ENCODE measurements at places on chromosomes 2 and 18.
A peak's percentile ranks its signal among the peaks of the same experiment; 100 is the strongest.

DNA sequence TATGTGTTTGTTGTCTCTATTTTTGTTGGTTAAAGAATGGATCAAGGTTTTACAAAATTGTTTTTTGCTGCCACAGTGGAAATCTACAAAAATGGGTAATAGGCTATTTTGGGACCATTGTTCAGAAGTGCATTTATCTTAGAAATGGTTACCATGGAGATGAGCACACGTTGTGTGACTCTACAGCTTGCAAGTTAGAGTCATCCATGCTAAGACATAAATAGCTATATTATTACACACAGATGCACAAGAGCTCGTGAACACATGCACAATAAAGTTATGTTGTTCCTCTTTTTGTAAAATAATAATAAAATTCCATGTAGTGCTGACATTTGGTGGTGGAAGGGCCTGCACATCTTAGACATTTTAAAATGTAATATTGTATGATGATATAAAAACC is 15.5 kb upstream of the DUSP19 start:
- DNase-seq = peak; percentile 36

DNA sequence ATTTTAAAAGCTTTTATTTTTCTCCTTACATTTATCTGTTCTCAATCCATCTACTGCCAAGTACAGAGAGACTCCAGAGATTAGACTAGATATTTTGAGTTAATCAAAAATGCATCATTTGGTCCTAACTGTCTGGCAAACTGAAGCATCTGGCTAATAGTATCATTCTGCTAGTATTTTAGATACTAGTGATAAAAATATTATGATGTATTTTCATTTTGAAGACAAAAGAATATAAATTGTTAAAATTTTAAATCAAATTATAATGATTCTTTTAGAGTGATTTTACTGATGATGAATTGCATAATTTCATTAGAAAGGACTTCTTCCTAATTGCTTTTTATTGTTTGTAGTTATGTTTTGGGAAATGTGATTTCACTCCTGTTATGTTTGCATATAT is 584.0 kb downstream of the LRRTM4 start:
- no peak for DNase-seq

- DNase-seq = no peak
Measured at GRCh38 chr18:69596345-69596744, 195.7 kb downstream of the DOK6 start.

- DNase-seq = no peak
Measured at GRCh38 chr2:162579986-162580385, 236.1 kb downstream of the GCA start.

- DNase-seq = peak; percentile 84
Measured at GRCh38 chr2:96537066-96537733, 648 bp downstream of the ARID5A start.

- peak; percentile 5 for DNase-seq
Measured at GRCh38 chr2:187264612-187265011, 183.4 kb downstream of the CALCRL start.

DNA sequence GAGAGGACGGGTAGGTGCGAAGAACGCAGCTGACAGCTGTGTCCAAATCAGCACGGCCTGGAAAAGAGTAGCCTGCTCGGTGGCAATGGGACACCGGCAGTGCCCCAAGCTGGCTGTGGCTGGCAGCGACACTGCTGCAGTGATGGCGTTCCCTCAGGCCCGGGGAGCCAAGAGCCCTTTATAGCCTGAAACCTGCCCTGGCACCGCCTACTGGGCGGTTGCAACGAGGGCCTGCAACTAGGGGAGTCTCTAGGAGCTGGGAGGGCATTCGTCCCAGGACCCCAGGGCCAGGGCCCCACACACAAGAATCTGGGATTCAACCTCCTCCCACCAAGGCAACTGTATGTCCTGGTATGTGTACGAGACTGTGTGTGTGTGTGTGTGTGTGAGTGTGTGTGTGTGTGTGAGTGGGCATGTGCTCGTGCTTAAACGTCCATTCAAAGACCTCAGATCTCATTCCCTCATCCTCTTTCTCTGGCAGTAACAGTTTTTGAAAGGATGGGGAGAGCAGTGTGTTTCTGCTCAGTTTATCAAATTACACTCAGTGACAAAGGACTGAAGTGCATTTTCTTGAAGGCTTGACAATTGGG is 6.8 kb upstream of the CYP26B1 start:
- no peak for DNase-seq

DNA sequence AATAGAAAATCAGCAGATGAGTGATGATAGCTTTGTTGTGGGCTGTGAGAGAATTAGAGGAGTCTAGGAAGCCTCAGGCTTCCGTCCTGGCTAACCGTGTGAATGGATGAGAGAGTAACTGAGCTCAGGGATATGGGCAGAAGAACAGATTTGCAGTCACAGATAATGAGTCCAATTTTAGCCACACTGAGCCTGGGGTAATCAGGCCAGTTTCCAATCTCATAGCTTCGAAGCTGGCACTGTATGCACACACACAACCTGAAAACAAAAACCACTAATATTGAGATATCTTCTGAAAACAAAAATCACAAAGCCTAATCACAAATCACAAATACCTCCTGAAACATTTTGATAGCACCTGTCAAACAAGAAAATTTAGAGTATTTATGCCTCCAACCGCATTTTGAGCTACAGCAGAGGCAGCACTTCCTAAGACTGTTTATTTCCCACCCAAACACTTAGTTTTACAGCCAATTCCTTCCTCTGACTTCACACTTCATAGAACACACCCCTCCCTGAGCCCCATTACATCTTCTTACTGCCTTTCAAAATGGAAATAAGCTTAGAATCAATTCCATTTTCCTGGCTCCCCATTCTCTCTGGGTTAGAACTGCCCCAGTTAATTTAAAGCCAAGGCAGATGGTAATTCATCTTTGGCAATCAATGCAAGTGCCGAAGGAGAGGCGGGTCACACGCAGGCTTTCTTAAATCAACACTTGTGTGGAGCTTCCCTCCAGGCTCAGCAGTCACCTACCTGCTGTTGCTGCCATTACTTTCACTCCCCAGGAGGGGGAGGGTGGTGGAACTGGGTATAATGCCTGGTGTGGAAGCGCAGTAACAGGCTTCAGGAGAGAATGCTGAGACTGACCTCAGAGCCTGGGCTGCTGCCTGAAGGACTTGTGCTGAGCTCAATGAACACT is 18.9 kb downstream of the TTR start:
- DNase-seq = no peak

DNA sequence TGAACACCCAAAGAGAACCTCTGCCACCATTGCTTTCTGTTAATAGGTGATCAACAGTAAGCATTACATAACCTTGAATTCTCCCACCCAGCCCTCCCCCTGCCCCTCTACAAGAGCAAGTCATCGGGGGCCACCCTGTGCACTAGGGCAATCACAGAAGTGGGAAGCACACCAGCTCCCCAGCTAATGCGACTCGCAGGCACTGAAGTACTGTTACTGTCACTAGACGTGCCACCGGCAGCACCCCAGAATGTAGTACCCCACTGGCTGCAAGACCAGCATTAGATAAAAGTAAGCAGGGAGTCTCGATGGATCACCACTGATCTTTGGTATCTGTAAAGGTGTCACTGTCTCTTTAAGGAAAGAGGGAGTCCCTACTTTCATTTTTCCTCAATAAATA is 167.6 kb downstream of the FAM210A start:
- DNase-seq = no peak

GRCh38 chr2:237859533-237860272 is at the start of gene RAMP1:
RAMP1 (plus strand) TSS chr2:237859623; CDS start chr2:237859676, 53 bp downstream.
- DNase-seq = peak; percentile 77

DNA sequence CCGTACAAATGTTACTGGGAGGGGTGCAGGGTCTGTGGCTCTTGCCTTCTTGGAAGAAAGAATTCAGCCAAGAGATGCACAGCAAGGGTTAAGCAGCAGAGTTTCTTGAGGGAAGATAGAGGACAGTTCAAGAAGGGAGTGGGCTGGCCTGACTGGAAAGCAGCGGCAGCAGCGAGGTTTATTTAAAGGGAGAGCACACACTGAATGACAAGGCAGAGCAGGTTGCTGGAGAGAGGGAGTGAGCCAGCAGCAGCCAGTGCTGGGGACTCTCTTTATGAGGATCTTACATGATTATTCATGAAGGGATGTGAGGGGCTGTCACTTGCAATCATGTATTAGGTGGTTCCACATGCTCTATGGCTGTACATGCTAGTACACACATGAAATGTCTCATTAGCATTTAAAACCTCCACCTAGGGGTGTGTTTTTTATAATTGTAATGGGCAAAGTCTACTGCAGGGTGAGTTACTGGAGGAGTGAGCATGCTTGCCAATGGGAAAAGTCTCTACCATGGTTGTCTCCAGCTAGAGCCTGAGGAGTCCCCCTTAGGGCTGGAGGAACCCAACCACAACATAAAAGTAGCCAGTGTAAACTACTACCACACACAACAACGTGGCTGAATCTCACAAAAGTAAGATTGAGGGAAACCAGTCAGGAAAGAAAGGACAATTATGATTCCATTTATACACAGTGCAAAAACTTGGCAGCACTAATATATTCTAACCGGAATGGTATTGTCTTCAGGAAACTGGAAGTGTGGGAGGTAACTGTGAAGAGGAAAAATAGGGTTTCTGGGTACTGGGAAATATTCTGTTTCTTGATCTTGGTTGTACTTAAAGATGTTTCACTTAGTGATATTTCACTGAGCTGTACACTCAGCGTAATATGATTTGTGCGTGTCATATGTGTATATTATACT is 87.6 kb upstream of the FAM110C start:
- no peak for DNase-seq

DNA sequence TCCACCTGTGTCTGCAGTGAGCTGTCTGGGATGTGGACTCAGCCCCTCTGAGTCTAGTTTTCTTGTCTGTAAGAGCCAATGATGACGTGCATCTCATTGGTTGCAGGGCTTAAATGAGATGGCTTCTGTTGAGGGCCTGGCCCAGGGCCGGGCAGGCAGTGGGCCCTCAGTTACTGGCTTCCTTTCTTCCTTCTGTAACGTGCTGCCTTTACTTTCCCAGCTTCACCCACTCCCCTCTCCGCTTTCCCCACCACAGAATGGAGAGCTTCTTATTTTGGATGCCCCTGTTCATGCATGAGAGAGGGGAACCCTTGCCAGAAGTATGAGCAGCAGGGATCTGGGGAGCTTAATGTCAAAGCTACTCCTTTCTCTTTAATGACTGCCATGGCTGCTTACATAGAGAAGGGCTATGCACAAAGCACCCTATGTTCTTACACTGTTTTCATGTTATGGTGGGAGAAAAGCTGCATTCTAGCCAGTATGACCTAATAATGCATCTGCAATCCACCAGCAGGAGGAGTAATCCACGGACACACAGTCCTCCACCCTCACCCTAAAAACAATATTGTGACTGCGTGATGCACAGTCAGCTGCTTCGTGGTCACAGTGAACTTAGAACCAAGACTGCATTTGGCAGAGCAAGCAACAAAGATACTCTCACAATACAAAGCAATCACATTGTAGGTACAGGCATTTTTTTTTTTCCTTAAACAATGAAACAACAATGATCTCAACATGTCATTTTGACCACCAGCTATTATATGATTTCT is 37.2 kb downstream of the CREG2 start:
- peak; percentile 37 for DNase-seq

DNA sequence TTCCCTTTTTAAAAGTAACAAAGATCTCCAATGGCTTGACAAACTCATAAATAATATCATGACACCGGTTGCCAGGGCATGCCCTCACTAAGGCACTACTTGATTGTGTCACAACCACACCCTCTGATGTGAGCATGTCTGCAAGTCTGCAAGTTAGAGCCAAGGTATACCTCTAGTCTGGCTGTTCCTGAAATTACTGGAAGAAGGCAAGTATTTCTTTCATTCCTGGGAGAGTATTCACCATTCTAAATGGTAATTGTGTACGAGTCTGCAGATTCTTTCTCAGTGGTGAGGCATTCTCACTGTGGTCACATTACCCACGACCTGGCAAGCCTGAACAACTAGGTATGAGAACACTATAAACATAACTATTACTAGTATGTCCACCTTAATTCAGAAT is 25.7 kb upstream of the RNU4ATAC start:
- peak; percentile 65 for DNase-seq

DNA sequence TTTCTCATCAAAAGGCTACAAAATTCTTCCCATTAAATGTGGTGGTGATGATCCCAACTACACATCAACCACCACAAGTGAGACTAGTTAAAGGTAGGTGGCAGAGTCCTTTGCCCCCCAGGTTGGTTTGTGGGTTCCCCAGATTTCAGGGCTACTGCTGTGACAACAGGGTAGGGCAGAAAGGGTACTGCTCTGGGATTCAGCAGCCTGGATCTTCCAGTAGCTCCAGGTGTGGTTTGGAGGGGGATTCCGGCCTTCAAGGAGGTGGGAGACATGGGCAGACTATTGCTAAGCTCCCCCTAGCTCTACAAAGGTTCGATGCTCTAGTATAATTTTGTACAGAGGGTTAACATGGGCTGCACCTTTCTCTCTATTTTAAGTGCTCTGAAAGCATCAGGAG is 74.9 kb upstream of the FZD5 start:
- DNase-seq = no peak

DNA sequence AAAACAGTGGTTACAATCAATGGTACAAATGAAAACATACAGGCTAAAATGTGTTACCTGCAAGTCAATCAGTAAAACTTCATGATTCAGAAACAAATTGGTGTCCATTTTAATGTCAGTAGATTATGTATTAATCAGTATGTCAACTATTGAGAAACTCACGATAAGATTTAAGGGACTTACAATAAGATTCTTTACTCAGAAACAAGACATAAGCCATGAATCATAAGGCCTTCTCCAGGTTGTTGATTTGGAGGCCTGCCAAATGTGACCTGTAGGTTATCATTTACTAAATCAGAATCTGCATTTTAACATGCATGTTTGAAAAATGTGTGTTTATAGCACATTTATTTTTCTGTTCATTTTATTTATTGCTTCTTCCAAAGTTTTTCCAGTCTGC is 623.1 kb downstream of the CCDC85A start:
- DNase-seq = no peak

DNA sequence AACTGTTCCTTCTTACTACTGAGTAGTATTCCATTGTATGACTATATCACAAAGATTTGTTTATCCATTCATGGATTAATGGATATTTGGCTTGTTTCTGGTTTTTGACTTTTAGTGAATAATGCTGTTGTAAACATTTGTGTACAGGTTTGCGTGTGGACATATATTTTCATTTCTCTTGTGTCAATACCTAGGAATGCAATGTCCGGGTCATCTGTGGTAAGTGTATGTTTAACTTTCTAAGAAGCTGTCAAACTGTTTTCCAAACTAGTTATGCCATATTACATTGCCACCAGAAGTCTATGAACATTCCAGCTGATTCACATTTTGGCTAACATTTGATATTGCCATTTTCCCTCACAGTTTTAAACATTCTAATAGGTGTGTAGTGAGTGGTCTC is 29.1 kb upstream of the SLC16A14 start:
- DNase-seq = no peak

GRCh38 chr18:23573626-23574431 is 12.5 kb downstream of the NPC1 start:
- DNase-seq = peak; percentile 49

- peak; percentile 88 for DNase-seq
Measured at GRCh38 chr18:2515908-2516625, 55.2 kb downstream of the METTL4 start.

All from adipocyte (in vitro differentiated cells).